ENCODE measurements at places on chromosomes 12 and 14.

GRCh38 chr12:120710031-120710804 lies at the start of gene UNC119B:
Gene UNC119B, plus strand, starts transcription at chr12:120710458. Its CDS starts 17 bp downstream, at chr12:120710475.
- DNase-seq = peak; percentile 47

DNA sequence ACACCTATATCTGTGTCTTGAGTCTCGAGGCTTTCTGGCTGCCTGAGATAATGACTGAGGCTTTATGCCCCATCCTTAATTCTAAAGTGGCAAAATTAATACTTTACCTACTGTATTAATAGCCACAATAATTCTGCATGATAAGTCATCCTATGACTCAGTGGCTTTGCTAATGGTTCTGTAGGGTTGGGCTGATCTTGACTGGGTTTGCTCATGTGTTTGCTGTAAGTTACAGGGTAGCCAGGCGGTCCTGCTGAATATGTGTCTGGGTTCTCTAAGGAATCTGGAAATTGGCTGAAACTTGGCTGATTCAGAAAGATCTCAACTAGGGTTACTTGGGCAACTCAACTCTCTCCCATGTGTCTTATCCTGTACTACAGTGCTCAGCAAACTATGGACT lies 21.7 kb downstream of the MGST1 start:
- no peak for DNase-seq

GRCh38 chr12:129413295-129413694 lies 490.5 kb downstream of the TMEM132D start:
- DNase-seq = no peak

GRCh38 chr12:51687177-51687576 lies 96.1 kb downstream of the SCN8A start:
- DNase-seq = no peak

DNA sequence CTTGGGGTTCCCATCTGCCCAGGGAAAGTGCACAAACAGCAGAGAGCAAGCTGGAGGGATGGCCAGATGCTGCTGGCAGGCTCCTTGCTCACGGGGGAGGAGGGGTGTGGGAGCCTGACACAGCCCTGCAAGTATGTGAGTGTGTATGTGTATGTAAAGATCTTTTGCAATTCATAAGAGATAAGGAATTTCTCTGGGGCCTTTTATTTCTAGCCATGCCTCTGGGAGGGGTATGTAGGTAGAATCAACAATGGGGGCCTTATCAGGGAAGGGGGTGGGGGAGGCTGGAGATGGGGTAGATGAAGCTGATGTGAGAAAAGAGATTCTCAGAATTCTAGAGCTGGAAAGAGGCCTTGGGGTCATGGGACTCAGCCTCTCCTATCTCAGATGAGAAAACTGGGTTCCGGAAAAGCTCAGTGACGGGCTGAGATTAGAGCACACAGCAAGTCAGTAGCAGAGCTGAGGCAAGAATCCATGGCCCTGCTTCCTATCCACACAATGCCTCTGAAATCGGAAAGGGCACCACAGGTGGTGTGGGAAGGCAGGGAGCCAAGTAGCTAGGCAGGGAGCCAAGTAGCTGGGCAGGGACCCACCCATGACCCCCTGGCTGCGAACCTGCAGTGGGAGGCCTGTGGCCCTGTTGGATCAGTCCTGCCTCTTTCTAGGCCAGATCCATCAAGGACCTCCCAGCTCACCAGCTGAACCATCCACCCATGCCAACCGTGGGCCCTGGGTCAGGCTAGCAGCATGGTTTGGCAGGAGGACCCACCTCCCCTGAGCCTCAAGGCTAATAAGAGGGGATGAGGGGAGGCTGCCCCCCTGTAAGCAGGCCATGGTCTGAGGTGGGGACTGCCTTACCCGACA lies 54.7 kb downstream of the PLEKHG3 start:
- DNase-seq = no peak

DNA sequence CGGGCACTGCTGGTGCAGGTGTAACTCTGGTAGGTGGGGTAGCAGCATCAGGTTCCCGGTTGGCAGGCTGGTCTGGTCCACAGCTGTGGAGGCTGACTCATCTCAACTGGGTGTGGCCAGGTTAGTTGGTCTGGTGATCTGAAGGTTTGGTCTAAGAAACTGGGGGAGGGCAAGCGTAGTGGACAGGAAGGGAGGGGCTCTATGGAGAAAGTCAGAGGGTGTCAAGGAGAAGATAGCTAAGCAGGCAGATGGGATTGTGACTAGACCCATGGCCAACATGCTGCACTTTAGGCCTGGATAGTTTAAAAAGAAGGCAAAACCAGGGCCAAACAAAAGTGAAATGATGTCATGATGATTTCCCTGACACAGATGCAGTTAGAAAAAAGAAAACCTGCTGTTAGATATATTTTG lies 7.9 kb downstream of the TRIM9 start:
- no peak for DNase-seq

- DNase-seq = no peak
Measured at GRCh38 chr14:23171222-23171975, 12.1 kb downstream of the SLC7A8 start.

GRCh38 chr14:37037636-37038387 lies 134.6 kb downstream of the SLC25A21 start:
- DNase-seq = no peak

GRCh38 chr12:108317308-108318234 lies 21.5 kb downstream of the CMKLR1 start:
- no peak for DNase-seq

GRCh38 chr12:25263594-25263993 lies 12.9 kb upstream of the KRAS start:
- DNase-seq = no peak

DNA sequence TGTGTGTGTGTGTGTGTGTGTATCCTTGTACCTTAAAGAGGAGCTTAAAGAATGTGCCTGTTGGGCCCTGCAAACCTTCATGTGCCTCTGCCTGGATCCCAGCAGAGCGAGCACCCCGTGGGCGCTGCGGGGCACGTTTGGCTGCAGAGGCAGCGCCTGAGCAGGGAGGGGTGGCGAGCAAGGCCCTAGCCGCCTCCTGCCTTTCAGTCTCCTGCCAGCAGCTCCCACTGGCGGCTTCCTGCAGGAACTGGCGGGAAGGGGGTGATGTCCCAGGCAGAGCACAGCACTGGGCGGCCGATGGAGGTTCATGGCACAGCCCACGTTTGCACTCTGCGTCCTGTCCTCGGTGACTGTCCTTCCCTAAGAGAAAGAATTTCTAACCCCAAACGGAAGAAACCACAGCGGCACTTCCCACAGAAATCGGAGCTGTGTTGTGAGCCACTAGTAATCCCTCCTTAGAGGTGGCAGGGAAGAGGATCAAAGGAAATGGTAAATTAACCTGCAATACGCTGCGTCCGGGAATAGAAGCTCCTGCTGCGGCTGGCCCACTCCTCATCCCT lies 19.8 kb downstream of the ZBTB42 start:
- DNase-seq = no peak

- no peak for DNase-seq
Measured at GRCh38 chr12:40947797-40948196, 240.3 kb upstream of the PDZRN4 start.

- DNase-seq = peak; percentile 12
Measured at GRCh38 chr12:62963486-62964041, 28.6 kb upstream of the PPM1H start.

GRCh38 chr12:2295941-2296461 lies 243.2 kb downstream of the CACNA1C start:
- DNase-seq = peak; percentile 21

GRCh38 chr12:50822082-50822481 lies 20.6 kb upstream of the TMPRSS12 start:
- DNase-seq = no peak

GRCh38 chr14:64467101-64467500 lies 1.8 kb downstream of the AKAP5 start:
- DNase-seq = no peak

Measured in KBM-7 (cell line).